Muscle of back (tissue), 13 donors: ENCODE measurements at places on chromosomes 2 and 18.

GRCh38 chr2:156883804-156884203 is 373.7 kb upstream of the GALNT5 start:
- no peak for DNase-seq

- no peak for DNase-seq
These were observed 74.6 kb upstream of the RNF152 start for GRCh38 chr18:61967252-61967891.

DNA sequence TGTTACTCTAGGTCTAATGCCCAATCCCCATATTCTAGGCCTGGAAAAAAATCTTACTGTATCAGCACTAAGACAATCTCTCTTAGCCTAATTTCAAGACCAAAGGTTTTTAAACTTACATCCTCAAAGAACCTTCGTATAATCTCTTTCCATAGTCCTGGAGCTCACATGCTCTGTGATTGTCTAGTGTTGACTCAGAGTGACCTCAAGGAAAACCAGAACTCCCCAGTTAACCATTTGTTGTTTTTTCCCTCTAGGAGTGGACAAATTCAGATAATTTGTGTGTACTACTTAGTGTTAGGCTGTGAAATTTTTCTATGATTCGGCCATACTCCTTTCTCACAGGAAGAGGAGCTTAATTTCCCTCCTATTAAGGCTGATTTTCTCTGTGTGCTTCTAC is 536.1 kb downstream of the SLC4A3 start:
- no peak for DNase-seq

DNA sequence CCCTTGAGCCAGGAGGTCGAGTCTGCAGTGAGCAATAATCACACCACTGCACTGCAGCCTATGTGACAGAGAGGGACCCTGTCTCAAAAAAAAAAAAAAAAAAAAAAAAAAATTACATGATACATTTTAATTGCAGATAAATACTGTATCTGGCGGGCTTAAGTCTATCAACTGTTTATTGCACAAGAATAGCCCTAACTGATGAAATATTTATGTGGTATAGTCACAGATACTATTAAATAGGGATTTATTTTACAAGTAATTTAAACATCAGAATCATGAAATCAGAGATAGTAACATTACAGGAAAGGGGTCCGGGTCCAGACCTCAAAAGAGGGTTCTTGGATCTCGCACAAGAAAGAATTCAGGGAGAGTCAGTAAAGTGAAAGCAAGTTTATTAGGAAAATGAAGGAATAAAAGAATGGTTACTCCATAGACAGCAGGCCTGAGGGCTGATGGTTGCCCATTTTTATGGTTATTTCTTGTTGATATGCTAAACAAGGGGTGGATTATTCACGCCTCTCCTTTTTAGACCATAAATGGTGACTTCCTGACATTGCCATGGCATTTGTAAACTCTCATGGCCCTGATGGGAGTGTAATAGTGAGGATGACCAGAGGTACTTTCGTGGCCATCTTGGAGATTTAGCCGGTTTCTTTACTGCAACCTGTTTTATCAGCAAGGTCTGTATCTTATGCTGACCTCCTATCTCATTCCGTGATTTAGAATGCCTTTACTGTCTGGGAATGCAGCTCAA is 166.6 kb downstream of the PMAIP1 start:
- no peak for DNase-seq

DNA sequence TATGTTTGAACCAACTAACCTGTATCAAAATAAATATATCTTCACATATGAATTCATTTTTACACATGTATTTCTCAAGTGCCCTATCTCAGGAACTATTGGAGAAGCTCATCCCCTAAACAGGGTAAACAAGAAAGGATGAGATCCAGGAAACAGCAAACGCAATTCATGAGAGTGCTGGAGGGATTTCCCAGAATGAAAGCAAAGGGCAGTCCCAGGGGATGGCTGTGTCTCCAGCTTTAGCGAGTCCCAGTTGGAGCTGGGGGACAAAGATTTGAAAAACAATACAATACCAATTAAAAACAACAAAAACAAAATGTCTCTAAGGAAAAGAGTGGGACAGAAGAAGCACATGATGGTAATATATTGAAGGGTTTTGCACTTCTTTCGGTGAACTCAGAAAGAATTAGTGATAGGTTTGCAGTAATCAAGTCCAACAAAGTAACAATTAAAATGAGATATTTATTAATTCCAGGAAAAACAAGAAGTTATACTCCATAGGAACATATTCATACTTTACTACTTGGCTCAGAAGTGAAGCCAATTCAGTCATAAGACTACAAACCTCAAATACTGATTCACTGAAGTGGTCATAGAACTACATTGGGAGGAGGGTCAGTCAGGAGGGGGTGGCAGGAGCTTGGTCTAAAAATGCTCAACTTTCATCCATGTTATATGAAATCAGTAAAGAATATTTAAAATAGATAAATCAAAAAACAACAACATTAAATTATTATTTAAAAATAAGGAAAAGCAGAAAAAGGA is 73.1 kb upstream of the PDE1A start:
- DNase-seq: no peak
